ENCODE measurements at places on chromosomes 7 and 10.

GRCh38 chr7:74612015-74612829, 45.3 kb upstream of the GTF2I start:
- peak; percentile 24 for DNase-seq

GRCh38 chr10:31582365-31583052, 263.5 kb downstream of the ZEB1 start:
- no peak for DNase-seq

DNA sequence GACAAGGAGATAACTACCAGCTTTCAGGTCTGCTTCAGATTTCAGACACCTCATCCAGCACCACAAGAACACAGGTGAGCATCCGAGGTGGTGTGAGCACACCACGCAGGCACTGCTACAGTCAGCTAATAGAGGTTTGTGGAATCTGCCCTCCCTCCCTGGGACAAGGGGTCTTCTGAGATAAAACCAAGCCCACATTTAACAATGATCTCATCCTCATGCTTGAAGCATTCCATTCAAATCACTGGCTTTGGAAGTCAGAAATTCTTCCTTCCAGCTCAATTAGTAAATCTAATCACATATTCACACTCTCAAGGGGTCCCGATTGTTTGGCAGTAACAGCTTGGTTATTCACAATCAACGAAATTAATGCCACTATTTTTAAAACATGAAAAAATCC, 331.4 kb downstream of the ELMO1 start:
- DNase-seq, result no peak

DNA sequence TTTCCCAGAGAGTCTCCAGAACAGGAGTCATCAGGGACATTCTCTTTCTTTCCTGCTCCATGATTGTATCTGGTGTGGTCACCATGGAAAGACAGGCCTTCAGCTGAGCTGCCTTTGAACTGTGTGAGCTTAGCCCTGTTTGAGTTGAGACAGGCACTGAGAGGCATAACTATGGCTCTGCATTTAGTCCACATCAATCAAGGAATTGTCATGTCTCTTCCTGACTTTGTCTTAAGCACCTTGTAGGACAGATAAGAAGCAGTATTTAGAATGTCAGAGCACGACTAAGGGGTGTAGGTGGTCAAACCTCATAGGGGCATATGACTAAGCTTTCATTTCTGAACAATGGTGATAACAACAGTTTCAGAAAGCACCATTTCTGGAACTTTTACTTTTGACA, 53.5 kb downstream of the EPDR1 start:
- no peak for DNase-seq

GRCh38 chr10:80133206-80133605, 676 bp downstream of the PLAC9 start:
- no peak for DNase-seq

DNA sequence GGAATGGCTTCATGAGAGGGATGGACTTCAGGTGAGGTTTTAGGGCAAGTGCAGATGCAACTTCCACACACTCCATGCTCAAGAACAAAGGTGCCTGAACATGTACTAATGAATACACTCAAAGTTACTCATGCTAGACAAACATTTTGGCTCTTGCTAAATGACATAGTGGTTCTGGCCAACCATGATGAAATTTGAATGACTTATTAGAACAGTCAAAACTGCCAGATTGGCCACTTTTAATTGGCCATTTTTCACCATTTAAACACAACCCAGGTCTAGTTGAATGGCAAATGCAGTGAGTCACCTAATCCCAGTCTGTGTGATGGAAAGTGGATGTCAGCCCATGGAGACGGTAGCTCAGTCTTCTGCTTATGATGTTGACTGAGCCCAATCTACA, 4.9 kb upstream of the PTPRN2 start:
- no peak for DNase-seq

DNA sequence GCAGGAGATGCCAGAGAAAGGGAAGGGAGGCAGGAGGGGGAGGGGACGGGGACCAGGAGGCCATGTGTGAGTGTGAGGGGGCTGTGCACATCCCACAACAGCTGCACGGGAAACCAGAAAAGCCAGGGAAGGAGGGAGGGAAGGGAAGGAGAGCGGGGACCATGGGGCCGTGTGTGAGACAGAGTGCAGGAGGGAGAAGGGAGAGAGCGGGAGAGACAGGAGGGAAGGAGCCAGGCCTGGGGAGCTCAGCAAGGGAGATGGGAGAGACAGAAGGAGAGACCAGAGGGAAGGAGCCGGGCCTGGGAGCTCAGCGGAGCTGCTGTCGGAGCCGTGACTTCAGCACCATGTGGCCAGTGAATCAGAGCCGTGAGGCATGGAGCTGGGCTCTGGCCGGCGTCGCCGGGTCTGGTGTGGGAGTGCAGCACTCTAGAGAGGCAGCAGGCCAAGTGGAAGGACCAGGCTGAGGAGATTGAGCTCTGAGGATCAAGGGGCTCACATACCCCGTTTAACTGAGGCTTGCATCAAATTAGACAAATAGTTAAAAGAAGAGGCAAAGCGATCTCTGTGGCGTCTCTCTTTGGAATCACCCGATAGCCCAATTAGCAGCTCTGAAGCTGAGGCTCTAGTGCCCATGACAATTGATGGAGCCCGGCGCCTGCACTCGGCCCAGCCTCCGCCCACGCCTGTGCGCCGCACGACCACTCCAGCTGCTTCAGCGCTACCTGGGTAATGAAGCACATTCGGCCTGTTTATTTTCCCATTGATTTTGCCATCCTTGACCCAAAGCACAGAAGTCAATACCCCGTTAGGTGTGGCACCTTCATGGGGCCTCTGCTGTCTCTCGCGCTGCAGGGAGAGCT, 150.4 kb downstream of the MAD1L1 start:
- no peak for DNase-seq

DNA sequence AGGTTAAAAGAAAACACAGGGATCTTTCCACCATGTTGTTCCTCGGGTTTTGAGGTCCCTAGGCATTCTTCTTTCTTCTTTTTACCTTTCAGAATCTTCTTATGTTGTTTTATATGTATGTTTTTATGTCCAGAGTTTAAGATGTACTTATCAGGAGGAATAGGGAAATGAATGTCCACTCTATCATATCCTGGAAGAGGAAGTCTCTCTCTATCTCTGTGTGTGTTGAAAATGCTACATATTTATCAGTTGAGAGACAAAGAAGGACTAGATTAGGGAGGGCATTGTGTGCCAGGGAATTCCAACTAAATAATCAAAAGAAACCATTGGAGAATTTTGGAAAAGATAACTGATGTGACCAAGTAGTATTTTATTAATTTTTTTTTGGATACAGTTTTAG, 200.5 kb upstream of the POT1 start:
- no peak for DNase-seq

DNA sequence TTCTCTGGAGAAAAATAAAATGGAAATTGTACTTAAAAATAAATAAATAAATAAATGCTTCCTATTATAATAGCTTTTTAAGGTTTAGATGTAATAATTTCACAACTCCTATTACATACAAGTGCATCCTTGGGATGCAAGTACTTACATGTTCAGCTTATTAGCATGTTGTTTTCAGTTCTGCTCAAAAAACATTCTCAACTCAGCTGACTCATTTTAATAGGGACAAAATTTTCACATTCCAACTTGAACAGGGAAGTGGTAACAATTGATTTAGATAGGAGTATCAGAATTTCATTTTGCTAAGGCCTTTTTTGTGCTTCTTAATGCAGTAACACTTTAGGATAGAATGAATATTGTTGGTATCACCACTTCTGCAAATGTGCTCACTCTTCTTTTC, 16.7 kb upstream of the PAPSS2 start:
- no peak for DNase-seq

DNA sequence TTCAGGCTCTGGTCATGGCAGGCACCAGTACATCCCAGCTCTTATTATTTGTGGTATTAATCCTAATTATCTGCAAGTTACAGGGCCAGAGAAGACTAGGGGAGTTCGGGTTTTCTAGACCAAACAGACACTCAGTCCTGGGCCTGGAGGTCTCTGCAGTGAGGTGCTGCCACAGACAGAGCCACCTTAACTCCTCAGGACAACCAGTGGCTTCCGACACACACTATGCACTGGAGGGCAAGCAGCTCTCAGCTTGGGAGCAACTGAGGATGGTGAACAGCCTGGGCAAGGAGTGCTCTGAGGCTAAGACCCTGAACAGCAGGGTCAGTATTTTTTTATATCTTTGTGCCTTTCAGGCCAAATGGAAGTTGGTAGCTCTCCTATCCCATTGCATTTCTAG, 19.0 kb downstream of the ACTA2 start:
- no peak for DNase-seq

- DNase-seq, result no peak
Observed at GRCh38 chr7:97224316-97224715, 106.8 kb downstream of the SDHAF3 start.

DNA sequence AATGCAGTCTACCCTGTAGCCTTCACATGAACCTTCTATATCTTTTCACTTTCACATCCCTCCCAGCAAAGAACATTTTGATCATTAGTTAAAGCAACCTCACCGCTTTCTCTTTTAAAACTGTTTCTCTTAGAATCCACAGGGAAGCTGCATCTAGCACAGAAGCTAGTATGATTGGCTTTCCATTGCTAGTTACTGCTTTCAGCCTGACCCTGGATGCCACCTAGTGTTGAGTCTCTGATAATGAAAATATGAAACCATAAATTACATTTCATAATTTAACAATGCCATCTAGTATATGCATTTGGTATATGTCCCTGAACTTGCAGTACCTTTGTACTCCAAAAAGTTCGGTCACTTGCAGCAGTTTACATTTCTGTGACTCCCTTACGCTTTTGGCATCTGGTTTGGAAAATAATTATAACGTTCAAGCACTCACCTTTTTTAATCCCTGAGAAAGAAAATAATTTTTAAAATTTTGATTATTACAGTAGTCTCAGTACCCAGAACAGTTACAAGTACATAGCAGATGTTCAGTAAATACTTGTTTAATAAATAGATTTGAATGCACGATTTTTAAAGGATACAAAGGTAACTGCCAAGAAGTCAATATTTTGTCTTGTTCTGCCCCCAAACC, 22.7 kb downstream of the CISD1 start:
- no peak for DNase-seq

- no peak for DNase-seq
Observed at GRCh38 chr7:134932707-134933370, 53.5 kb upstream of the AGBL3 start.

DNA sequence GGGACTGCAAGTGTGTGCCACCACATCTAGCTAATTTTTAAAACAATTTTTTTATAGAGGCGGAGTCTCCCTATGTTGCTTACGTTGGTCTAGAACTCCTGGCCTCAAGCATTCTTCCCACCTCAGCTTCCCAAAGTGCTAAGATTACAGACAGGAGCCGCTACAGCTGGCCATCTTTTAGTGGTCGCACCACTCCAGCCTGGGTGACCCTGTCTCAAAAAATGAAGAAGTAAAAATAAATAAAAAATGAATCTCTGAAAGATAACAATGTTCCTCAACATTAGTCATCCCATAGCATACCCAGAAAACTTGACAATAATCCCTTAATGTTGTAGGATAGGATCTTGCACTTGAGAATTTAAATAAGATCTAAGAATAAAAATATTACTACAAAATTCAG, 18.2 kb downstream of the WBP1L start:
- DNase-seq, result no peak

GRCh38 chr10:49655099-49655498, 24.4 kb upstream of the C10orf53 start:
- no peak for DNase-seq

DNA sequence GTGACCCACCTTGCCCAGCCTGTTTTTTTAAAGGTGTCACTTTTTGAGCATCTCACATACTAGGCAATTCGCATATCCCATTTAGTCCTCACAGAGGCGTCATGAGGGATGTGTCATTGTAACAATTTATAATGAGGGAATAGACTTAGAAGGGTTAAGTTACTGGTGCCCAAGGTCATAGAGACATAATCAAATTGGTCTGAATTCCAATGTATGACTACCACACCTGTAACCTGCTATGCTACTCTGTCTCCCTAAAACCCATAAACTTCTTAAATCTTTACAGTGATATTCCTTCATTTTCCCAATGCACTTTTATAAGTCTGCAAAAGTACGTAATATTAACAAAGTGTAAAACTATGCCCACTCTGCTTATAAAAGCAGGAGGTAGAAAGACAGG, 7.1 kb downstream of the ZMYND11 start:
- DNase-seq, result no peak

GRCh38 chr10:3782451-3783315, 2.3 kb downstream of the KLF6 start:
- peak; percentile 57 for DNase-seq

DNA sequence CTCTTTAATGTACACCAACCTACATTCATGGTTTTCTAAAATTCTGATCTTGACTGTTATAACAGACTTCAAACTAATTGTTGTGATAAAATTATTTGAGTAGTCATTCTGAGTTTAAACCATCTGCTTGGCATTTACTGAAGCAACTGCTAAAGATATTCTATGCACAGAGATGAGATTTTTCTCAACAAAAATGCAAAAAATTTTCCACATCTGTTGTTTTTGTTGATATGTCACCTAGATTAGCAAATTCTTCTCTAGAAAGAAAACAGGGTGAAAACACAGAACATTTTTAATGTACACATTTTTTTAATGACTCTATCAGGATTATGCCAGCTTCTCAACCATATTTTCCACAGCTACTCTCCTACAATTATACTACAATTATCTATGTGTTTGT, 42.7 kb downstream of the ARHGAP12 start:
- no peak for DNase-seq

- DNase-seq, result no peak
Observed at GRCh38 chr7:47179812-47180515, 401.9 kb downstream of the TNS3 start.

- DNase-seq, result no peak
Observed at GRCh38 chr7:98374285-98374680, 26.6 kb downstream of the BAIAP2L1 start.

- DNase-seq, result no peak
Observed at GRCh38 chr7:69749994-69750393, 151.7 kb downstream of the AUTS2 start.

DNA sequence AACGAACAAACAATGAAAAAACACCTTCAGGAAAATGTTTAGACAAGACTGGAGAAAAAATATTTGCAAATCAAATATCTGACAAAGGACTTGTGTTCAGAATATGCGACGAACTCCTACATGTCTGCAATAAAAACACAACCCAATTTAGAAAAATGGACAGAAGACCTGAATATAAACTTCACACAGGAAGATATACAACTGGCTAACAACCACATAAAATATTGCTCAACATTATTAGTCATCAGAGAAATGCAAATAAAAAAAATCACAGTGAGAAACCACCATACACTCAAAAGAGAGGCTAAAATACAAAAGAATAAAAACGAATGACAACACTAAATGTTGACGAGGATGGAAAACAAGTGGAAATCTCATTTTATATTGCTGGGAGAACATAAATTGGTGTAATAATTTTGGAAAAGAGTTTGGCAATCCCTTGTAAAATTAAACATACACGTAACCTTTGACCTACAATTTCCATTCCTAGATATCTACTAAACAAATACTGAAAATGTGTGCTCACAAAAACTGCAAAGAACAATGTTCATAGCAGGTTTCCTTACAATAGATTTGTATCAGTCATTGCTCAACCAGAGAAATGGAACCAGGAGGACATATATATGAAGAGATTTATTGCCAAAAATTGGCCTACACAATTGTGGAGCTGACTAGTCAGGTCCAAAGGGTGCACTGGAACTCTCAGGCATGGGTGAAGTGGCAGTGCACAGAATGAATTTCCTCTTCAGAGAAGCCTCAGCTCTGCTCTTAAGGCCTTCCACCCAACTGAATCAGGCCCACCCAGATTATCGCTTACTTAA, 82.9 kb upstream of the OGDHL start:
- no peak for DNase-seq

GRCh38 chr10:120612756-120613155, 155.7 kb downstream of the PLPP4 start:
- no peak for DNase-seq

GRCh38 chr10:31083765-31084184, 52.1 kb upstream of the ZNF438 start:
- peak; percentile 2 for DNase-seq

Data from caudate nucleus (tissue), 63 donors.